Spinal cord (tissue), 10 donors: ENCODE measurements at places on chromosomes 4 and X.
A peak's percentile ranks its signal among the peaks of the same experiment; 100 is the strongest.

- peak; percentile 20 for DNase-seq
These were observed 212.5 kb downstream of the SPATA18 start for GRCh38 chr4:52263607-52264006.

GRCh38 chr4:40991908-40992307 lies 222.4 kb downstream of the APBB2 start:
- DNase-seq = no peak

DNA sequence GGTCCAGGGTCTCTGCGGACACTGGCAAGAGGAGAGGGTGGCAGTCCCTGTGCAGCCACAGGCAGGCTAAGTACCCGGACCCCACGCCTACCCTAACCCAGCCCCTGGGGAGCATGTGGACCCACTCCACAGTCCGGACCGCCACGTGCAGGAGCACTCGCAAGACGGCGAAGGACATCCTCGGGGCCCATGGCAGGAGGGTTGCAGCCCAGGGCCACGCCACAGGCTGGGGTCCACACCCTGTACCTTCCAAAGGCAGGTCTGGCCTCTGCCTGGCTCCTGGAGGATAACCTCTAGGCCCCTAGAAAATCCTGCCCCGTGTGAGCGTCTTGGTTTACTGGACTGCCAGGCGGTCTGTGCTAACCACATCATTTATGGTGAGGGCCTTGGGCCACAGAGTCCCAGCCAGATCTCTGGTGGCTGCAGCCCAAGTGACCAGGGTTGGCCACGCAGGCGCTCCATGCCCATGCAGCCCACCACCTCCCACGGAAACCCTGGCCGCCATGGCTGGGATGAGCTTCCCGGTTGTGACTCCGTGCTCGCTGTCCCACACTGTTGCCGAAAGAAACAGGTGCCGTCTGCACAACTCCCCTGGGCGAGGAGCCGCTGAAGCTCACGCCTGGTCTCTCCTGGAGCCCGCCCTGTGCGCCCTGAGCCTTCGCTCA lies 10.0 kb downstream of the CCNQ start:
- DNase-seq = no peak

- no peak for DNase-seq
These were observed 151.1 kb downstream of the PJA1 start for GRCh38 chrX:69014200-69014599.

- no peak for DNase-seq
These were observed 612 bp upstream of the RRAGB start for GRCh38 chrX:55716937-55717336.

DNA sequence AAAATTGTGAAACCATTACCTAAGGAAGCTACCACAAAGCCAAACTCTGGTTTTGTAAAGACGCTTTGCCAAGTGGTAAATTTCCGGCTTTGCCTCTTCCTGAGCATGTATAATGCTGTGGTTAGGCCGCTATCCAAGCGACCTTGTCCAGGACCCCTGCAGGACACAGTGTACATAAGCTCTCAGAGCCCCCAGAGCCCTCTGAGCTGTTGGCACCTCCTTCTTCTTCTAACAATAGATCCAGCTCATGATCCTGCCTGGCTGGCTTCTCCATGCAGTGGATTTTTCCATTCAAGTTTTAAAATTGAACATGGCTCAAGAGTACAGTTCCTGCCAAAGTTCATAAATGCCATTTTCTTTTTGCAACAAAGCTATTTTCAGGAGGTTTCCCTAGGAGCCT lies 326.7 kb downstream of the MAPK10 start:
- DNase-seq = peak; percentile 54

- no peak for DNase-seq
These were observed 34.3 kb downstream of the METAP1 start for GRCh38 chr4:99029852-99030251.

DNA sequence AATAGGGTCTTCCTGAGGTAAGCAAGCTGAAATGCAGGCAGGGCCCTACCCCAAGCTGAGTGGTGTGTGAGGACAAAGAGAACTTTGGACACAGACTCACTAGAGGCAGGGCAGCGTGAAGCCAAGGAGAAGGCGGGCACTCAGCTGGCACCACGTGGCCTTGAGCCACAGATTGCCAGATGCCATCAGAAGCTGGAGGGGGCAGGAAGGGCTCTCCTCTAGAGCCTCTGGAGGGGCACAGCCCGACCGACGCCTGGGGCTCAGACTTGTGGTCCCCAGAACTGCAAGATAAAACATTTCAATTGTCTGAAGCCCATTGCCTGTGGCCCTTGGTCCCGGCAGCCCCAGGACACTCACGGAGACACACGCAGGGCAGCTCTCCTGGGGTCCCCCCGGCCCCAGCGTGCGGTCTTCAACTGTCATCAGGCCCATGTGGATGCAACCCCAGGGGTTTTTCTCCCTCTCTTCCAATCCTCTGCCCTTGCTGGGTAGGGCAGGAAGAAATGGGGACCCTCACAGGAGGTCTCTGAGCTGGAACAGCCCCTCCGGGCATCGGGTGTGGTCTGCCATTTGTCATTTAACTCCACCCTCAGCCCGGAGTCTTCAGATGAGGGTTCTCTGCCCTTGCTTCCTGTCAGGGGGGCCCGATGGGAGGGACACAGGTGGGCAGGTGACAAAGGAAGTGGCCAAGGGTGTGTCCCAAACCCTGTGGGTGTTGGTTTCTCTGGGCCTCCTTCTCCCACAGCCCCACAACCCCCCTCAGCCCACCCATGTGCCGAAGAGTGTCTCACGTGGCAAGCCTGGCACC lies 22.2 kb downstream of the HMX1 start:
- no peak for DNase-seq

- no peak for DNase-seq
These were observed 185.5 kb downstream of the TEX13C start for GRCh38 chrX:125505207-125505606.

GRCh38 chr4:173910891-173911290 lies 372.6 kb downstream of the FBXO8 start:
- DNase-seq = no peak

DNA sequence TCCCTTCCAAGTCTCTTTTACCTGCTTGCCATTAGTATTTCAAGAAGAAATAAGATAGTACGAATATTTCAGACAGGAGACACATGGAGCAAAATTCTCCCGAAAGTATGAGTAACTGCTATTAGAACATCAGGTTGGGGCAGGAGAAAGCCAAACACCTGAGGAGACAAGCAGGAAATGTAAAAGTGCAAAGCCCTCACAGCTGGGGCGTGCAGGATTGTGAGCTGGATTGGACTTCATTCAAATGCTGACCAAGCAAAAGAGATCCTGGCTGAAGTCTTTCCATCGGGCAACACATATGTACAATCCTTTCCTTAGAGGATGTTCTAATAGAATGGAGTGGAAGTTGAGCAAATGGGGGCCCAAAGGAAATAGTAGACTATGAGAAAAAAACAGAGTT lies 76.8 kb downstream of the DTHD1 start:
- DNase-seq = no peak

GRCh38 chr4:160299177-160299576 lies 1196.3 kb downstream of the RAPGEF2 start:
- no peak for DNase-seq

DNA sequence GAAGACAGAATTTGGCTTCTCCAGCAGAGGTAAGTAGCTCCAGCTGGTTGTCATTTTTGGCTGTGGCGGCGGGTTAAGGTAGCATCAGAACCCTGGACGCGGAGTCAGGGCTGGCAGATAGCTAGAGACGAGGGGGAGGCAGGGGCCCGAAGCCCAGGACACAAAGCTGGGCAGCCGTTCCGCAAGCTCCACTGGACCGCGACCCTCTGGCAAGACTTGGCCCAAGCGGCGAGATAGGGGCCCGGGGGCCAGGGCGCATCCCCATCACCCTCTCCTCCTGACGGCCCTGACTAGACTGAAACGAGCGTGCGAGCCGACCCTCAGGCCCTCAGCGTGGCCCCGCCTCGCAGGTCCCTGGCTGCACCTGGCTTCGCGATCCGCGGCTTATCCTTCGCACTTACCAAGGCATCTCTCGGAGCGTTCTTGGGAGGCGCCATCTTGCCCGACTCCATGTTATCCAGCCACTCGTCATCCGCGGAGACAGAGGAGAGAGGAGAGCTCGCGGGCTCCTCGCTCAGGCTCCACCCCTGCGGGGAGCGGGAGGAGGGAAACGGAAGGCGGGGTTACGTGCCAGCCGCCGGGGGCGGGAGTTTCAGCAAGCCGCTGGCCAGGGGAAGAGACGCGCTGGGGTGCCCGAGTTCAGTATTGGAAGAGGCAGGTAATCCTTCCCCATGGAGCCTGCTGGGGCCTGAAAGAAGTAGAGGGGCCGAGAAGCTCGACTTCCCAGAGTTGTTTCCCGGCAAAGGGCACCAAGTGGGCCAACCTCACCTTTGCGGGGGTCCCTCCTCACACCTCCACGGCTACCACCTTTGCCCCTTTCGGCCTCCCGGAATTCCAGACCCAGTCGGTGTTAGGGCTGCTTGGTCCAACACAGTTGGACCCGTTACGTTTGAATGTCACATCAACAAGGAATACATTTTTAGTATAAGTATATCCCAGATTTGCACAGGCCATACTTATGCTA lies at the start of gene TAF9B:
Gene TAF9B (minus strand): TSS at position 491 of the 964 bp plus-strand sequence. CDS start 39 bp downstream, at position 452.
- peak; percentile 63 for DNase-seq

GRCh38 chr4:8045909-8046308 lies 106.2 kb upstream of the AFAP1 start:
- no peak for DNase-seq

GRCh38 chr4:65661471-65661870 lies 8.8 kb downstream of the EPHA5 start:
- no peak for DNase-seq

GRCh38 chrX:133852837-133853356 lies 132.5 kb downstream of the GPC3 start:
- no peak for DNase-seq

DNA sequence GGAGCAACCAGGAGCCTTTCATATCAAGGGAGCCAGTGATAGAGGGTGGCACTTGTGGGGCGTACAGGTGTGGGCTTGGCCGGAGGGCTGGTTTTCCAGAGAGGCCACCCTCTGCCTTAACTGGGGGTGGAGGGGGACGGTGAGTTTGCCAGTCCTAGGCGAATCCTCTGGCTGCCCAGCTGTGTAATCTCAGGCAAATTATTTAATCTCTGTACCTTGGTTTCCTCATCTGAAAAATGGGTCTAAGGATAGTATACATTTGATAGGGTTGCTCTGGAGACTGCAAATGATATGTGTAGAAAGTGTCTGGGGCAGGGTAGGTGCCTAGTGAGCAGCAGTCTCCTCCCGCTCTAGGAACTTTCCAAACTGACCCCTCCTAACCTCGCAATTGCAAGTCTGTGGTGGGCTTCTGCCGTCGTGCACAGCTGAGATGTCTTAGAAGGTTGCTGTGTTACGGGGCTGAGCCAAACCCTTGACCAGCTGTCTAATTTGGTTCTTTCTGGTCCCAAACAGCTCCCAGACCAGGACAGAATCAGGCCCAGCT lies 3.8 kb upstream of the CXCR3 start:
- no peak for DNase-seq

GRCh38 chr4:93513851-93514250 lies 314.7 kb upstream of the ATOH1 start:
- no peak for DNase-seq

DNA sequence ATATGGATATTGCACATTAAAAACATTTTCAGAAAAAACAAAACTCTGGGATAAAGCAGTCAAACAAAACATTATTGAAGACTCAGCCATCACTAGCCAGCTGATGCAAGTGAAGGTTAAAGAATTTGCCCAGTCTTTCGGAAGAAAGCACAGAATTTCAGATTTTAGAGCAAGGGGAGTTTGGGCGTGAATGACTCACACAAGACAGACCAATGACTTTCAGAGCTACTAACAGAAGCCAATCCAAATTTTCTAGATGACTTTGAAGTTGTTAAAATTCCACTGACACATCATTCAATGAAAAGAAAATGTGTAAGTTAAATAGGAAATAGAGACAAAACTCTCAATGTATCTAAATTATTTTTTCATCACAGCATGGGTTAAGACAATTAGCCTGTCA lies 4.0 kb downstream of the MRFAP1L1 start:
- no peak for DNase-seq

GRCh38 chr4:185868983-185869382 lies 57.0 kb upstream of the SORBS2 start:
- DNase-seq = no peak

- no peak for DNase-seq
These were observed 32.0 kb downstream of the SPARCL1 start for GRCh38 chr4:87497159-87497558.

DNA sequence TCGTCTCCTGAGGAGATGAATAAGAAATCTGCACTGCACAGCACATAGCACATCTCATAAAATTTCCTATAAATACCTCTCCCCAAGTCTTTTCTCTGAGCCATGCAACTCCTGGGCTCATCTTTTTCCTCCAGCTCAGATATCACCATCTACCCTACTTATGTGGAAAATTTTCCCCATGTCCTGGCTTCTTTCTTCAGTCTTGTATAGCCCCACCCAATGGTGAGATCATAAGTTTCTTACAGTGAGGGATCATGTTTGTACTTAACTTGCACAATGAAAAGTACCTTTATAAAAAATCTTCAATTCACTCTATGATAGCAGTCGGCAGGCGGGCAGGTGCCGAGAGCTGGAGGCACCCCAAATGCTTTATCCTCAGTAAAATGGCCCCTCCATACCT lies 198.6 kb upstream of the S100G start:
- DNase-seq = no peak

DNA sequence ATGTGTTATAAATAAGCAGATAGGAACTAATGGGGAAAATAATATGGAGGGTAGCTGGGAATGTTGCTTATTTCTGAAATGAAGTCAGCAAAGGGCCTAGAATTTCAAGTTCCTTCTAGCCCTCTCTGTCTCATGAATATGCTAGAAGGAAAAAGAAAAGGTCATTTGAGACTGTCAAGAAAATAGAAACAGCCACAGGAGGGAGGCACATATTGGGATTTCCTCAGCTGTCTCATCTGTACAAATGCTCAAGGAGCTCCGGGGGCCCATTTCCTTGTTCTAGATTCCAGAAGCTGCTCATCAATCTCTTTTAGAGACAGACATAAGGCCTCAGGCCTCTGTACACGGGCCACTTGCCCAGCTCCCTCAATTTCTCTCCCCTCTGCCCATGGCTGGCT lies 127.6 kb upstream of the ETNPPL start:
- DNase-seq = no peak

DNA sequence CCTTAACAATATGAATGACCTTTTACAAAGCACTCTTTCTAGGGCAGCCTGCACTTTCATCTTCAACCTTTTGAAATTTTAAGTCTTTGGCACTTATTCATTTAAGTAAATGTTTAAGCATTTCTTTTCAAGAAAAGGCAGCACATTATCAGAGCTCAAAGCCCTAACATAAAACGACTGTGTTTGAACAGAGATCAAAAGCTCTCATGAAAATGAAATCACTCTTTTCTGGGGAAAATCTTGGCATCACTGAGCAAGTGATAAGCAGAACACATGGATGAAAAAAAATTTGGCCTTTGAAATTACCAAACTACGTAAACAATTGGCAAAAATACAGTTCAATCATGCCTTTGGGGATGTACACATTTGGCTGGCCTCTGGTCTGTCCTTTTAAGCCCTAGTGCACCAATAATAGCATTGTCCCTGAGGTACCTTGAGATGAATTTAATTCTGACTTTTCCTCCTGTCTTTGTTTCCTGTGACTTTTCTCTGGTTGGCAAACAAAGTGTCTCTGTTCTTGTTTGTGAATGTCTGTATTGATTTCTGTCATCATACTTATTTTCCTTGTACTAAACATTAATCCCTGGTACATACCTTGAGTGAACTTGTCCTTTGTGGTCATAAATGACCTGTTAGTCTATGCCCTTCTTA lies 12.9 kb upstream of the ODAM start:
- no peak for DNase-seq
